Umbilical cord (tissue), 2 donors: ENCODE measurements at places on chromosomes 16 and 17. TPM values are rescaled to one million over a fixed set of nuclear protein-coding genes. Genes with fewer than 3 reads are reported as not detected.

GRCh38 chr16:86939609-86940008 lies 361.3 kb downstream of the FOXL1 start:
- no peak for DNase-seq

DNA sequence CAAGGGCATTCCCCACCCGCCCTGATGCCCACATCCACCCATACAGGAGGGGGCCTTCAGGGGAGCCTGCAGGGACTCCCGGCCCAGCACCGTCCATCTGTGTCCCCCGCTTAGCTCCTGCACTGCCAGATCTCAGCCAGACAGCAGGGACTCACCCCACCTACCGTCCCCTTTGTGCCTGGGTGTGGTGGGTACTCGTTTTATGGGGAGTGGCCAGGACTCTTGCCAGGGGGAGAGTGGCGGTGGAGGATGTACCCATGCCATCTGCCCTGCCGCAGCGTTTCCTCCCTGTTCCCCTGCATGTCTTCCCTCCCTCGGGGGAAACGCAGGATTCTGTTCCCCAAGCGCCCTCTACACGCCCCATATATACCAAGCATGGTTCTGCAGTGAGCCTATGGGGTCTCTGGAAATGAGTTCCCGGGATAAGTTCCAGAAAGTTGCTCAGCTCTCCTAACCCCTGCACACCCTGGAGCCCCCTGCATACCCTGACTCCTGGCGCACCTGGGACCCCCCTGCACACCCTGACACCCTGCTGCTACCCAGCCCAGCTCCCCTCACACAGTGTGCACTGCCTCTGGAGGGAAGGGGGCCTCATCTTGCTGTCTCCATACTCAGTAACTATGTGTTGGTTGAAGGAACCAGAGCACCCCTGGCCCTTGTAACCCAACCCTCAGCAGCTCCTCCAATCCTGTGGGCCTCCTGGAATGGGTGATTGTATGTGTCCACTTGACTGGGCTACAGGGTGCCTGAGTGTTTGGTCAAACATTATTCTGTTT lies 4.2 kb upstream of the MAFG start:
- DNase-seq: no peak

DNA sequence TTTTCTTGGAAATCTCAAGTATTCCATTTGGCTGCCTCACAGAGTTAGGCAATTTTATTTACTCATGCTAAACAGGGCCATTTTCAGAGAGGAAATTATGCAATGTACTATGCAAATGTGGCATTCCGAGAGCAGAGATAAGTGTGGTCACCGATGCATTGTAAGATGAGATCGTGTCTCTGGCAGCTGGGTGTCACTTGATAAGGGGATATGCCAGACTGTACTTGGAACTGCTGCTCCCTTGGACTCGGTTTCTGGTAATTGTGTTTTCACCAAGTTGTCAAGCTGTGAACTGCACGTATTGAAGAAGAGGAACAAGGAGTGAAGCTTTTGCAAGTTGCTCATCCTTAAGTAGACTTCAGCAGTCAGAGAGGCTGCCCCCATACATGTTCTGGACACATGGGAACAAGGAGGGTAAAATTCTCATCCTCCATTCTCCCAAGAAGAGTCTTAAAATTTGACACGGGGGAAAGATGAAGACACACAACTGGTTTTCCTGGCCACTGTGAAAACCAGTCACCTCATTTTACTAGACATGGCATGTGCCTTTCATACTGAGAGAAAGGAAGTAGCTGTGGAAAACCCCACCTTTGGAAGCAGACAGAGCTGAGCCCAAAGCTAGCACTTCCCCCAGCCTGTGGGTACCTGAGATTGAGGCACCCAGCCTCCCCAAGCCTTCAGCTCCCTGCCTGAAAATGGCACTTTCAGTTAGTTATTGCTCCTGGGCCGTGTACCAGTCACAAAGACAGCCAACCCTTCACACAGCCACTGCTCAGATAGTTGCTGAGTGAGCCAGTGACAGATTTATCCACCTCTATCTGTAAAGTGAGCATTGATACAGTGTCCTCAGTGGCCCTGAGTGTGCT lies 150.7 kb downstream of the SOCS1 start:
- peak; percentile 94 for DNase-seq

- no peak for DNase-seq
Measured at GRCh38 chr16:56594292-56594619, 4.9 kb downstream of the MT3 start.

- no peak for DNase-seq
Measured at GRCh38 chr16:12257926-12258561, 281.5 kb downstream of the SNX29 start.

GRCh38 chr16:8808613-8809353 lies 11.1 kb downstream of the PMM2 start:
- no peak for DNase-seq

DNA sequence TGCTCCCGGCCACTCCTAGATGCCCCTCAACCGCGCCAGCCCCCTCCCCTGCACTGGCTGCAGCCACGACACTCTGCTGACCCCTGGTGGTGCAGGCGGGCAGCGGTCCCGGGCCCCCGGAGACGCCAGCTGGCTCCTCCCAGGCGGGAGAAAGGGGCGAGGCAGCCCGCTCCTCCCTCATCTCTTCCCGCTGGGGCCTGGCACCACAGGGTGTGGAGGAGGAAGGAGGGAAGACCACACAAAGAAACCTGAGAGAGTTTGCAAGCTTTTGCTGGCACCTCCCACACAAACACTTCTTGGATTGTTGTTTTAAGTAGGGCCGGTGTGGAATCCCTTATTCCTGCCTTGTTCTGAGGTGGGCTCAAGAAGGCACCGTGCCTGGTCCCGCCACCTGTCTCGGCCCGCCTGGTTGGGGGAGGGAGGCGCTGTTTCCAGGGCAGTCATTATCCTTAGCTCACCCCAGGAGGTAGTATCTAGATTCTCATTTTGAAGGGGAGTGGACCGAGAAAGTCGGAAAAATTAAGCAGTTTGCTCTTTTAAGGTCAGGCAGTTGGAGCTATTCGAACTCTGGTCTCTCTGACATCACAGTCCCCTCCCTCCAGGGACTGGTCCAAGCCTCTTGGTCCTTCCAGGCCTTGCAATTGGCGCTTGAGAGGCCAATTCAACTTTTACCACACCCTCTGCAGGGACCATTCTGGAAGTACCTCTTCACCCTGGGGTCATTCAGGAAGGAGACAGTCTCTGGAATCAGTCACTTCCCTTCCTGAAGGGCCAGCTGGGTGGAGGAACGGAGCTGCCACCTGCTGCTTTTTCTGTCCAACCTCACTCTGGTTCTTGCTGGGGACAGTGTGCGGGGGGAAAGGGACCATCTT lies 959 bp upstream of the ANKRD13B start:
- DNase-seq: peak; percentile 91

Gene USP6
- total RNA-seq: 1.9 TPM

DNA sequence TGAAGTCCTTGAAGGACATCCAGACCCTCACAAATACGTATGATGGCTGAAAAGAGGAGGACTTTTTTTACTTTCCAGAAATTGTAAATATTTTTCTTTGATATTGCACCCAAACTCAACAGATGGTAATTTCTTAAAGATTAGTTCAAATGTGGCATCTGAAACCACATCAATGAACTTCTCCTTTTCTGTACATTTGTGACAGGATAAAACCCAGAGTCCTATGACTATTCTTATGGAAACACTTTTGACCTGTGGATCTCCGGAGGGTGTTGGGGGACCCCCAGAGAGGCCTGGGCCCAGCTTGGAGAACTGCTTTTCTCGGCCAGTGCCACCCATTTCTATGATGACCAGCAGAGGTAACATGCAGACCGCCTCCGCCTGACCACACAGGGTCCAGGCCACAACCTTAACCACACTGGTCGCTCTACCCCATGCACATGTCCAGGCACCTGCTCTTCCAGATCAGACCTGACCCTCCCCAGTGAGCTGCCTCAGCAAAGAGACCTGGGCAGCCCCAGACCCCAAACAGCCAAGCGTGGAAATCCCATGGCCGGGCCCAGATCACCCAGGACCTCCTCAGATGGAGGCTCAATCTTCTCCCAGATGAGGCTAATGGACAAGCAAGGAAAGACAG lies 22.7 kb downstream of the RPH3AL start:
- no peak for DNase-seq

DNA sequence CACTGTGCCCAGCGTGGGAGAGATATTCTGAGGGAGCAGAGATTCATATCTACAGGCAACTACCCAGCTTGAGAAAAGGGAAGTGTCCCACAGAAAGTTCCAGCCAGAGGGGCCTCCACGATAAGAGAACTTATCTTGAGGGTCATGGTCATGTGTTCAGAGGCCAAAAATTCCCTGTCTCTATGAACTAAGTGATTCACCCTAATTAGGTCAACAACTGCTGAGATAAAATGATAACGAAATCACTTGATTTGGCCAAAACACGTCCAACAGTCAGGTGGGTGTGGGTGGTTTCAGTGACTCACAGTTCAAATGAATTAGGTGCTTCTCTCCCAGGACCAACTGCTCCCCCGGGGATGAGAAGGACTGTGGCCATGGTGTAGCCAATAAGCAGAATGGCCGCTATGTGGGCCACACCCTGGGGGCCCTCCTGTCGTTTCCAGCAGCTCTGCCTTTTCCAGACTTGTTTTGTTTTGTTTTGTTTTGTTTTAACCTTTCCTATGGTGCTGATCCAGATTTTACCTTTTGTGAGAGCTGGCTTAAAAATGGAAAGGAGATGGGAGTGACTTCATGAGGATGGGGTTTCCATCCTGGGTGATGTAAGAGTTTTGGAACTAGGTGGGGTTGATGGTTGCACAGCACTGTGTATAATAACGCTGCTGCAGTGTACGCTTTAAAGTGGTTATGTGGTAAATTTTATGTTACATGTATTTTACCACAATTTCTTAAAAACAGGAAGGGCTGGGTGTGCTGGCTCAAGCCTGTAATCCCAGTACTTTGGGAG lies 8.7 kb downstream of the DNAI2 start:
- no peak for DNase-seq

- no peak for DNase-seq
Measured at GRCh38 chr17:75114552-75115314, 5.0 kb downstream of the ARMC7 start.

GRCh38 chr16:14427371-14427948 lies 202.6 kb downstream of the PARN start:
- DNase-seq: no peak

Gene IST1
- total RNA-seq: 147 TPM

Gene NPLOC4
- 86.9 TPM for total RNA-seq

- DNase-seq: no peak
Measured at GRCh38 chr16:52436339-52437276, 110.3 kb downstream of the TOX3 start.

GRCh38 chr17:64698725-64699124 lies 36.6 kb upstream of the SMURF2 start:
- no peak for DNase-seq

DNA sequence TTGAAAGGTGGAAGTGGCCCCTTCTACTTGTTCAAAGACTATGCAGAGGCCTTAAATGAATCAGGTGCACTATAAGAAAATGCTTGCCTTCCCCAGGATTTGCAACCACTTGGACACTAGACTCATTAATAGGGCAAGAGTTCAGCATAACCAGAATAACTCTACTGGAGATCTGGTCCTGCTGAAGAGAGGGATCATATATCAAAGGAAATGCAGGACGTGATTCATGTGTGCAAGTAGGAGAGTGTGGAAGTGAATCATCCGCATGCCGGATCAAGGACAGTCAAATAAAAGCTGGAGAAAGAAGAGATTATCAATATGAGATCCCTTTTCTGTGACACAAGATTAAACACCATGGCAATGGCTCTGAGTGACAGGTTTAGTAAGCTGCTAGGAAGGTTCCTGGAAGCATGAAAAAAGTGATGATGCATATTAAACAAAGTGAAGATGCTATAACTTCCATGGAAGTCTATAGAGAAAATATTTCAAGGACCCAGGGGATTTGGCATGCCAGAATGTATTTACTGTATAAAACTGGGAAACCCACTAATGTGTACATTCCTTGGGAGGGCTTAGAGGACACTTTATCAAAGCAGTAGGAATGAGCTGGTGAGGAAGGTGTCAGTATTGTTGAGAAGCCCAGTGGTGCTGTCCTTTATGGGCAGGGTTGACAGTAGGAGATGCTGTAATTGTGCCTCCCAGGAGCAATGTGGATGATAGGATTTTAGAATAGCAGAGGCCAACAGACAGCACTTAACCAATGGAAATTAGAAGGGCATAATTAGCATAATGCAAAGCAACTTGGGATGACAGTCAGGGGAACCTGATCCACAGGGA lies 133.1 kb downstream of the ABCA8 start:
- peak; percentile 91 for DNase-seq

- peak; percentile 69 for DNase-seq
Measured at GRCh38 chr16:86740906-86741799, 162.8 kb downstream of the FOXL1 start.
